Stimulated activated CD4-positive, alpha-beta T cell treated with anti-CD3 and anti-CD28 coated beads, TNF-alpha, amount 100 ng/mL, for 48 hours (primary cell): ENCODE measurements at places on chromosomes 11 and 22.

DNA sequence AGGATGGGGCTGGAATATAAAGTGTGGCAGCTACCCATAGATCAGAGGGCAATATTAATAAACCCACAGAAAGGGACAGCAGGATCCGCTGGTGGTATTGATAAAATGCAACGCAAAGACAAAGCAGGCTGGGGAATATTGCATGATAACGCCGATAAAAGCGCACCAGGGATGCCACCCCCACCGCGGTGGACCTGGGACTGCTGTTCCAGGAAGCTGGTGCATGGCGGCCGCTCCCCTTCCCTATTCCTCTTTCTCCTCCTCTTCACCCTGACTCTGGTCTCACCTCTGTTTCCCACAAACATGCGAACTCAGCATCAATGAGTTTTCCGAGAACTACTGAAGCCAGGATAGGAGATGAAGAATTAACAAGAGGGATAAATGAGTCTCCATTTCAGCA, 20.2 kb downstream of the SPATA19 start:
- no peak for DNase-seq

DNA sequence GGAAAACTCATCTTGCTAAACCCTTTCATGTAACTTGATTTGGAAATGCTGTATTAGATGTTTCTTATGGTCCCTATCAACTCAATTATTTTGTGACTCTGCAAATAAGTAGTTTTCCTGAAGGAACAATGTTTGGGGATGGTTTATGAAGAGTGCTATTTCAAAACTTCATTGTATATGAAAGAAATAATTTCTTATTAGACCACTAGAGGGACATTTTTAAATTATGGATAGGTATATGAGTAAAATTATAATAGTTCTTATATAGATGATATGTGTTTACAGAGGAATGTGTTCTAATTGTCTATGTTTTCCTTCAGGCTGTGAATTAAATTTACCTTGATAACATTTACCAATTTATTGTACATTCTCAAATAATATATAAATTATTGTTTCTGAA, 509.4 kb upstream of the RAG2 start:
- no peak for DNase-seq

- no peak for DNase-seq
These were observed 20.8 kb upstream of the GAB2 start for GRCh38 chr11:78438298-78438975.

DNA sequence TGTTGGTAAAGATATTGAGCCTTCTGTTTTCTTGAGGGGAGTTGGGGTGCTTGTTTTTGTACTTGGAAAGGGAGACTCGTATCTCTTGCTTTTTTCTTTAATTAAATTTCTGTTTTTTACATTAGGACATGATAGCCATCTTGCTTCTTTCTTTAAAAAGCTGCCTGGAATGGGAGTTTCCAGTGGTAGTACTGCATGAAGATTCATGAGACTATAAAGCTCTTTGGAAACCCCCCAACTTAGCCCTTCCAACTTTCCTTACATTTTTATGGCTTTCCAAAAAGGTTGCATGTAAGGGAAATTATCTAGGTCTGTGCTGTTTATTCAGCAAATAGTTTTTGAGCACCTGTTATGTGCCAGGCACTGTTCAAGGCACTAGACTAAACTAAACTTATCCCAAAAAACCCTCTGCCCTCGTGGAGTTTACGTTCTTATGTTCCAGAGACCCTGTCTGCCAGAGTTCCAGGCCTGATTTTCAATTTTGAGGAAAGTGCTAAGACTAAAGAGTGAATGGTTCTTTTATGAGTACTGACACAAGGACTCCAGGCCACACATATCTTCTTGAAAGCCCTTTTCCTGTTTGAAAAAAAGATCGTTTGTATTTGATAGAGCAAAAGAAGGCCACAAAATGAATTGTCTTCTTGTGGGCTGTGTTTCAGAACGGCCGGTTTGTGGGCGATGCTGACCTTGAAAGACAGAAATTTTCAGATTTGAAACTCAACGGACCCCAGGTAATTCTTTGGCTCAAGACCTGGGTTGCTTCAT, 31.9 kb downstream of the CTNND1 start:
- DNase-seq = no peak

GRCh38 chr11:99383648-99384245, 363.0 kb downstream of the CNTN5 start:
- DNase-seq = no peak

GRCh38 chr11:85869781-85870180, 14.6 kb downstream of the CCDC83 start:
- DNase-seq = no peak

DNA sequence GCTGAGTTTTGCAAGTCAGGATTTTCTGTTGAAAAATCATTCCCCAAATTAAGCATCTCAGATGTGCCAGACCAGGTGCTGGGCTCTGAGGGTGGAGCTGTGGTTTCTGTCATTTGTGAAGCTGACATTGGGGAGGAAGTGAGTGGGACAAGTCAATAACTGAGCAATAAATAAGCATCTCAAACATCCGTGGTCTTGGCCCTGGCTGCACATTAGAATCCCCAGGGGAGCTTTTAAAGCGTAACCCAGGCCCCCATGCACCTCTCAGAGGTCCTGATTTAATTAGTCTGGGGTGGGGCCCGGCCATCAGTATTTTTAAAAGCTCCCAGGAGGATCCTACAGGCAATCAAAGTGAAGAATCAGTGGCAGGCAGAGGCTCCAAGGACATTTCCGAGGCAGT, 420.0 kb downstream of the MN1 start:
- DNase-seq = no peak

- no peak for DNase-seq
These were observed 222.8 kb downstream of the DDX10 start for GRCh38 chr11:108887436-108888238.

DNA sequence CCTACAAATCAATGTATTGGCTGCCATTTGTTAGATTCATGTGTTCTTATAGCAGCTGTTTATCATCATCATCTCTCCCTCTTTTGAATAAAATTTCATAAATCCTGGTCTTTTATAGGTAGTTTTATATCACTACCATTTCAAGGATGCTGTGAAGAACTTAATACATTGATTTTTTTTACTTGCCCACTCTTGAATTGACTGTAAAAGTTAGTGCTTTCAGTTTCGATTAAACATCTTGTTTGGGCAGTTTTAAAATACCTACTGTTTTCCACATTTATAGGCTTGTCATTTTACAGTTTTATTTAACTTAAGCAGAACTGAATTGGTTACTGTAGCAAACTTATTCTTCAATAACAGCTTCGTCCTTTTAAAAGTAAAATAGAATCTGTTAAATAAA, 59.5 kb downstream of the TTC17 start:
- no peak for DNase-seq

- DNase-seq = no peak
These were observed 57.3 kb downstream of the WNT7B start for GRCh38 chr22:45919504-45920286.

- DNase-seq = no peak
These were observed 91.8 kb downstream of the APIP start for GRCh38 chr11:34824425-34824824.

GRCh38 chr11:112817376-112817775, 143.8 kb upstream of the NCAM1 start:
- no peak for DNase-seq

GRCh38 chr22:44181033-44181911, 547 bp downstream of the PARVG start:
- peak; percentile 29 for DNase-seq

DNA sequence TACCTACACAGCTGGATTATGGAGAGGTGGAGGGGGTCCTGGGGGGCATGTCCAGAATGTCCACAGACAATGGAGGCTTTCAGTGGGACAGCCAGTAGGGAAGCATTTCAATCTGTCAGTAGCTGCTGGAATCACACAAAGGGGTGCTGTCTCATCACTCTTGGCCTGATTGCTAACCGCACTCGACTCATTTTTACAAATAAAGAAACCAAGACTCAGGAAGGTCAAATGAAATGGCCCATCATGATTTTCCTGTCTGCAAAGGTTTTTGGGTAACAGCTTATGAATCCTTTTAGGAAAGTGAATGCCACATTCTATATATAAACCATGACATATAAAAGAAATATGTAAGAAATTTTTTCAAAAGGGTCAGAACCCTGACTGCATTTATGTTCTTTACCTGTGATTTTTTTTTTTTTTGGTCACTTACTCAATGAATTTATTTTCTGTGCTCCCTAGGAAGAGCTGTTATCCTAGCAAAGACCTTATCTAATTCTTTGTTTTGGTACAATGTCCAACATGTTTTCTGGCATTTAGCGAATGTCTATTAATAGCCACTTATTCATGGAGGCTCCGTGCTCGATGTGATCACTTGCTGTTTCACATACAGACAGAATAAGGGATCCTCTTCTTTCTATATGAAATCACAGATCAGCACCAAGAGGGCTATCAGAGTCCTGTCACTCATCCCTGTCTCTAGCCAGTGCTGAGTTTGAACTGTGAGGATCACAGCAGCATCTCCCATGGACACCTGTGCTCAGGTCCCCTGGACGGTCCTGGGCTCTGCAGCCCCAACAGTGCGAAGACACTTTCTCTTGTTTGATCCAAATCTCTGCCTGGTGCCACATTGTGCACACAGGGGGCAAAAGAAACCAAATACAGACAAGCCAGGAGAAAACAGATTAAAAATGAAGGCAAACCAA, 979.7 kb downstream of the NTM start:
- DNase-seq = no peak

DNA sequence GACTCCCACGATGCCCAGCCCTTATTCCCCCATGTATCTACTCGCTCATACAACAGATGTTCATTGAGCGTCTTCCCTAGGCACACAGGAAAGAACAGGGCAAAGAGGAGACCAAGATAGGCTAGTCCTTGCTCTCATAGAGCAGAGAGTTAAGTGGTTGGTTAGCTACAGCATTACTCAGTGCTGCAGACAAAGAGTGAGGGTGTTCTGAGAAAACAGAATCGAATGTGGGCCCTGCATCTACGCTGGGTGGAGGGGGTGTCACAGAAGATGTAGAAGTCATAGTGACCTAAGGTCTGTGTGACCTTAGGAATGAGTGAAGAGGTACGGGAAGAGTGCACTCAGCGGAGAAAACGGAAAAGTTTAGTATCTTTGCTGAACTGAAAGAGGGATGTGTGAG, 12.3 kb downstream of the PSMD13 start:
- no peak for DNase-seq

GRCh38 chr11:114562166-114562916, 2.7 kb upstream of the NXPE1 start:
- no peak for DNase-seq
